ENCODE measurements at places on chromosomes 12 and 14.
A peak's percentile ranks its signal among the peaks of the same experiment; 100 is the strongest.

GRCh38 chr12:53431187-53431586, 7.5 kb downstream of the AMHR2 start:
- no peak for DNase-seq

DNA sequence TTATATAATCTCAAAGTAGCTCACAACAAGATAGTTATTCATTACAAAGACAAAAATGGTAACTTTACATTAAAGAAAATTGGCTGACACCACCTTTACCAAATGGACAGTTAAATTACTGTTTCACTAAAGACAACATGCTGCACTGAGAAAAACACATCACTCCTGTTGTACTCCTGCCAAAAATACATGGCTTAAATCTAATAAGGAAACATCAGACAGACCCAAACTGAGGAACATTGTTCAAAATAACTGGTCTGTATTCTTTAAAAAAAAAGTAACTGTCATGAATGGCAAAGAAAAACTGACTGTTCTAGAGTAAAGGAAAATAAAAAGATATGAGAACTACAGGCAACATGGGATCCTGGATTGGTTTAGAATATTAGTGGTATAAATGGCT, 151.3 kb upstream of the DCN start:
- no peak for DNase-seq

DNA sequence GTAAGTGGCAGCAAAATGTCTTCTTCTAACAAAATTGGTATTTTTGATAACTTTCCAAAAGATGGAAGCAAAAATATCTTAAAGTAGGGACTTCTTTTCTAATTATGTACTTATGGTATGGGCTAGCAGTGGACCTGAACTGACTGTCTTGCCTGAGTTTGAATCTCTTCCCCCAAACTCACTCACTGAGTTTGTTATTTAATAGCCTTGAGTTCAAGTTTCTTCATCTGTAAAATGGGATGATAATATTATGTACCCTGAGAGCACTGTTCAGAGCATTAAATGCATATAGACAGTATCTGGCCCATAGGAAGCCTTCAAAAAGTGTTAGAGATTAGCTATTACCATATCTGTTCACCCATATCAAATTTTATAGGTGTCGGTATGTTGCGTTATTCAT, 210.4 kb upstream of the NUDT4 start:
- DNase-seq, result no peak

DNA sequence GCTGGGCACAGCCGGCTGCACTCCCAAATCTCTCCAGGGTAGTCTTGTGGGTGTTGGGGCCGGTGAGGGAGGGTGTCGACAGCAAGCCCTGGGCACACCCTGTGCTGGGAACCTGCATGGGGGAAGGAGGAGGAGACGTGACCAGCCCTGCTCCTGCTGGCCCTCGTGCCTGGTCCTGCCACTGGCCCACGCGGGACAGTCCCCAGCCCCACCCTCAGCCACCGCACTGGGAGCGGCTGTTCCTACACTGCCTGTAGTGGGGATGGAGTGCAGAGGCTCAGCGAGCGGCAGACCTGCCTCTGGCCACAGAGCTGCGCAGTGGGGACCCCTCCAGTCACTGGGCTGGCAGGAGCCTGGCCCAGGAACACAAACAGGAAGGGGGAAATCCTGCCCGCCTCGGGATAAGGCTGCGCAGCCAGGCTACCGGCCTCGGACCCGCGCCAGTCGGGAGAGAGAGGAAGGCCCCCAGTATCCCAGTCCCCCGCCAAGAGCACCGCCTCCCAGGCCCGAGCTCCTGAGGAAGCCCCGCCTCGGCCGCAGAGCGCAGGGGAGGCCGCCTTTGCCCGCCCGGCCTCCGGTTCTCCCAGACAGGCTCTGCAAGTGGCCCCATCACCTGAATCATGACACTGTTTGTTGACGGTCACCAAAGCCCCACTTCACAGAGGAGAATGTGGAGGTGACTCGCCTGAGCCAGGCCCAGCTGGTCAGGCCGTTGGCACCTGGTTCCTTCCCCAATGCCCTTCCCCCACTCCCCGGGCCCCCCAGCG, 10.6 kb downstream of the AHNAK2 start:
- DNase-seq, result peak; percentile 70

- DNase-seq, result no peak
Measured at GRCh38 chr12:48903363-48903981, 21.8 kb downstream of the FKBP11 start.

- no peak for DNase-seq
Measured at GRCh38 chr14:75409316-75410205, 18.3 kb upstream of the JDP2 start.
